ENCODE measurements at places on chromosomes 1 and 21.
A peak's percentile ranks its signal among the peaks of the same experiment; 100 is the strongest.

DNA sequence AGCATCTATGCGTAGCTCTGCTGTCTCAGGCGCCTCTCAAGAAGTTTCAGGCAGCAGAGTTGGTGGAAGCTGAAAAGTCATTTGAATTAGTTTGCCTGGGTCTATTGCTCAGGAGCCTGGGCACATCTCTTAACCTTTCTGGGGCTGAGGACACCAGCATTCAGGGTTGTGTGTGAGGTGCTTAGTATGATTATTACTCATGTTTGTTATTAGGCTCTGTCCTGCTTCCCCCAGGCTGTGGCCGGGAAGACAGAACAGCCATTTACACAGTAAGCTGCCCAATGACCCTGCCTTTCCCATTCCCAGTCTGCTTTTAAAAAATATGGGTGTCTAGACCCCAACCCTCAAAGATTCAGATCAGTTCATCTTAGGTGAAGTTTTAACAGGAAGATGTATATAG is 53.9 kb upstream of the CACNA1E start:
- no peak for DNase-seq

DNA sequence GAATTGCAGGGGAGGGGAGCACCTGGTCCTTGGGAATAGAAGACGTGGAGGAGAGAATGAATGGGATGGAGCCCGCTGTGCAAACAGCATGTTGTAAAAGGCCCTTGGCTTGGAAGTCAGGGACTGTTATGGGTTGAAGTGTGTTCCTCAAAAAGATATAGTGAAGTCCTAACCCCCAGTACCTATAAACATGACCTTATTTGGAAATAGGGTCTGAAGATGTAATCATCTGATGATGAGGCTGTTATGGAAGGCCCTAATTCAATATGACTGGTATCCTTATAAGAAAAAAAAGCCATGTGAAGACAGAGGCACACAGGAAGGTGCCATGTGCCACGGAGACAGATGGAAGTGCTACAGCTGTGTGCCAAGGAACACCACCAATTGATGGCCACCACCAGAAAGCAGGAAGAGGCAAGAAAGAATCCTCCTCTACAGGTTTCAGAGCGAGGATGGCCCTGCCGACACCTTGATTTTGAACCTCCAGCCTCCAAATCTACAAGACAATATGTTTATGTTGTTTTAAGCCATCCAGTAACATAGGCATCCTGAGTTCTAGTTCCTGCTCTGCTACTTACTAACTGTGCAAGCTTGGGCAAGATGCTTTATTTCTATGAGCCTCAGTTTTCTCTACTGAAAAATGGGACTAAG is 51.2 kb downstream of the LRRN2 start:
- DNase-seq: no peak

DNA sequence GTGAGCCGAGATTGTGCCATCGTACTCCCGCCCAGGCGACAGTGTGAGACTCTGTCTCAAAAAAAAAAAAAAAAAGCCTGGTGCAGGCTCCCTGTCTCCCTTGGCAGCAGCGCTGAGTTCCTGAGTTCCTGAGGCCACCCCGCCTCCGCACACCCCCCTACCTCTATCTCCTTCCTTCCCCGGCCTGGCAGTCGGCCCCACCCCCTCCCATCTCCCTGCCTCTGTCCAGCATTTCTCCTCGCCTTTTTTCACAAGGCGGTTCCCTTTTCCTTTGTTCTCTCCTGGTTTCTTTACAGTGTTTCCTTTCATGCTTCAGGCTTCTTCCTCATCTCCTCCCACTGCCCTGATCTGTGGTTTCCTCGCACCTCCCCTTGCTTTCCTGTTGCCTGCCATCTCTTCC is 2.7 kb downstream of the RORC start:
- peak; percentile 82 for DNase-seq

GRCh38 chr1:203999618-204000017 is 73.3 kb upstream of the SOX13 start:
- no peak for DNase-seq

GRCh38 chr1:151802372-151802771 is 2.8 kb downstream of the LINGO4 start:
- DNase-seq: no peak

DNA sequence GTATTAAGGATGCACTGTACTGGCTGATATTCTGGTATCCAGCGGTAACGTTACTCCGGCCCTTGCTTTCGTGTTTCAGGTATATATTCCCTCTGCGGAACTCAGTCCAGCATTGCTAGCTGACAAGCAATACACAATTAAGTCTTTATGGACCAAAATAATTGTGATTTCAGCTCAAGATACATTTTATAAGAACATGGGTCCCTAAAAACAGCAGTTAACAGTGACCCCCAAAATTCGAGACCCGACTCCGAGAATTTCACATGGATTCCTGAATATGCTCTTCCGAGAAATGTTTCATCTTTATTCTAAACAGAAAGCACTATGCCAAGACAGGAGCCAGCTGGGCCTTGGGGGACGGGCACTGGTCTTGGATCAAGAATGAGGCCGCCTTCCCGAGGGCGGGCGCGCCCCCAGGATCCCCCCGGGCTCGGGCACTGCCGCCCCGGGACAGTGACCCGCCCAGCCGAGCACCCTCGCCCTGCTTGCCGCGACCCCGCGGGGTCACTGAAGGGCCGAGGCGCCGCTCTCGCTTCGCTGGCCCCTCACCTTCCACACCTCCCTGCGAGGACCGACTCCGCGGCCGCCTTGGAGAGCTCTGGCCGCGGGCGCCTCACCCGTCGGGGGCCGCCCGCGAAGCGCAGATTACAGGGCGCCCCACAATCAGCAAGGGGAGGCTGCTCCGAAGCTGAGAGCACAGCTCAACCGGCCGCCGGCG is 610 bp downstream of the SCYL3 start:
- peak; percentile 28 for DNase-seq

GRCh38 chr1:43968348-43968948 is 1.4 kb upstream of the DPH2 start:
- no peak for DNase-seq

DNA sequence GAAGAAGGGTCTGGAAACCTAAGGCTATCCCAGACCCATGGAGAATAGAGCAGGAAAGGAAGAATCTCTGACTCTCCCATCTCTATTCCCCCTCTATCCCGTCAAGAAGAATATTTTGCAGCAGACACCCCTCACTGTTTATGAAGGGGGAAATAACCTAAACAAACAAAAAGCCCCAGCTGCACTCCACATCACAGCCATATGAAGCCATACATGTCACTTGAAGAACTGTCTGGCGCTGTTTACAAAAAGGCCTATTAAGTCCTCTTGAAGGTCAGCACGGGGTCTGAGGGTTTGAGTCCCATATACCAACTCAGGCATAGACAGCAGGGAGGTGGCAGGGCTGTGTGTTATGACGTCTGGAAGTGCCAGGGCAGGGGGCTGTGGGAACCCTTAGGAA is 31.4 kb downstream of the TRABD2B start:
- no peak for DNase-seq

- DNase-seq: no peak
Measured at GRCh38 chr1:169108863-169109560, 2.5 kb downstream of the ATP1B1 start.

GRCh38 chr21:14913638-14914037 is 151.2 kb downstream of the NRIP1 start:
- no peak for DNase-seq

- no peak for DNase-seq
Measured at GRCh38 chr1:66493731-66494130, 40.2 kb upstream of the SGIP1 start.

DNA sequence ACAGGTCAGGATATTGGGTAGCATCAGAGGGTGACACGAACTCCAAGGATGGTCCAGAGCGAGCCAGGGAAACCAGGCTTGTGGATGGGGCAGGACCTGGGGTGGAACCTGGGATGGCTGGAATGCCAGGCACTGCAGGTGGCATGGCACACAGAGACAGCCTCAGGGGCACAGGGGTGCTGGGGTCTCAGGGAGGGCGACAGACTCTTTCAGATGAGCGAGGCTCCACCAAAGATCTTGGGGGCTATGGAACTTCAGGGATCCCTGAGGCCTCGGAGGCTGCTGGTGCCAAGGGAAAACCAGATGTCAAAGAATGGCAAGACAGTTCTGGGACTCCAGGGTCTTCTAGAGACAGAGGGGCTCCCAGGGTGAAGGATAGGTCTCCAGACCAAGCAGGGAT is 21.4 kb downstream of the IGFN1 start:
- no peak for DNase-seq

GRCh38 chr1:234114648-234115307 is 210.3 kb downstream of the SLC35F3 start:
- peak; percentile 62 for DNase-seq

DNA sequence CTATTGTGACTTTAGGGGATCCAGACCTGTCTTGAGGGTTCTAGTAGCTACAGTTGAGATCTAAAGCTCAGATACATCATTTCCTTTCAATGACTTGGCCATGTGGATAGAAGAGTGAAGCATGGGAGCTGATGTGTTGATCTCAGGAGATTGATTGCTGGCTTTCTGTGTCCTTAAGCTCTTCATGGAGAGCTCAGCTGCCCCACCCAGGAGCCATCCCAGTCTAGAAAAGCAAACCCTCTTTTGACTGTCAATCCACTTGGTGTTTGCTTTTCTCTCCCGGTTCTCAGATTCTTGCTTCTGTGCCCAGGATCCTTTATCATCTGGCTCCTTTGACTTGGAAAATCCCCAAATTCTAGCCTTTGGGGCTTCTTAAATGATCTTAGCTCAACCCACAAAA is 87.2 kb downstream of the ATP1A1 start:
- no peak for DNase-seq

DNA sequence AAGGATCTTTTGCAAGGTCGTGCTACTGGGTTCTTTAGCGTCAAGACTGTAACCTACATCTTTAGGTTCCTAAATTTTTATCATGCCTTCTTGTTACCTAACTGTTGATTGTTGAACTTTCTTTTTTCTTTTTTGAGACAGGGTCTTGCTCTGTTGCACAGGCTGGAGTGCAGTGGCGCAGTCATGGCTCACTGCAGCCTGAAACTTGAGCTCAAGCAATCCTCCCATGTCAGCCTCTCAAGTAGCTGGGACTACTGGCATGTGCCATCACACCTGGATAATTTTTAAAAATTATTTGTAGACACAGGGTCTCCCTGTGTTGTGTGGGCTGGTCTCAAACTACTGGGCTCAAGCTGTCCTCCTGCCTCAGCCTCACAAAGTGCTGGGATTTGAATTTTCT is 52.9 kb downstream of the NFIA start:
- DNase-seq: no peak

GRCh38 chr1:1900883-1901640 is 10.2 kb upstream of the GNB1 start:
- DNase-seq: no peak

GRCh38 chr1:21174654-21175323 is 1.9 kb downstream of the EIF4G3 start:
- no peak for DNase-seq

GRCh38 chr1:60160141-60160540 is 86.6 kb upstream of the C1orf87 start:
- DNase-seq: no peak

GRCh38 chr1:217989510-217989909 is 295.6 kb upstream of the RRP15 start:
- DNase-seq: no peak

DNA sequence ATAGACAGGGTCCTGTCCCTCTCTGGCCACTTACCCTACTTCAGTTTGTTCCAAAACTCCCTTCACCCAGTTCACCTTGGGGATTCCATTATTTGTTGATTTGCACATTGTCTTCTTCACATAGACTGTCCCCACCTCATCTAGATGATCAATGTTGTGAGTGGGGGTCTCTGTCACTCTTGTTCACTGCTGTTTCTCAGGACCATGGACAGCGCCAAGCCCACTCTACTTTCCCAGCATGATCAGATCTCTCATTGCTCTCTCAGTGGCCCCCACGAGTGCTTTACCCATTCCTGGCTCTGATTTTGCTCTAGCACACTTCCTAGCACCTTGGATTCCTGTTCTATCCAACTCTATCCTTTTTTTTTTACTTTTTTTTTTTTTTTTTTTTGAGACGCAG is 45.4 kb upstream of the IGSF21 start:
- no peak for DNase-seq

DNA sequence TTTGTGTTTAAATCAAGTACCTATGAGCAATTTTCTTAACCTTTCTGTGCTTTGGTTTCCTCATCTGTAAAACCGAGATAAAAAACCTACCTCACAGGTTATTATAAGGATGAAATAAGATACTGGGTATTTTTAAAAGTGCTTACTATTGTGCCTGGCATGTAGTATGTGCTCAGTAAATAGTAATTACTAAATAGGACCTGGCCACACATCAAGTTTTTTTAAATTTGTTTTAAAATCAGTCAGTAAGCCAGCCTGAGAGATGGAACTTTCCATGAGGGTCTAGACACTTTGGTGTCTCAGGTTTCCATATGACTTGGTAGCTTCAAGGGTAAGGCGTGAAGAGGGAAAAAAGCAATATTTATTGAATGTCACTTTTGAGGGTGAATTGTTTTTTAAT is 7.0 kb upstream of the ATF3 start:
- no peak for DNase-seq

DNA sequence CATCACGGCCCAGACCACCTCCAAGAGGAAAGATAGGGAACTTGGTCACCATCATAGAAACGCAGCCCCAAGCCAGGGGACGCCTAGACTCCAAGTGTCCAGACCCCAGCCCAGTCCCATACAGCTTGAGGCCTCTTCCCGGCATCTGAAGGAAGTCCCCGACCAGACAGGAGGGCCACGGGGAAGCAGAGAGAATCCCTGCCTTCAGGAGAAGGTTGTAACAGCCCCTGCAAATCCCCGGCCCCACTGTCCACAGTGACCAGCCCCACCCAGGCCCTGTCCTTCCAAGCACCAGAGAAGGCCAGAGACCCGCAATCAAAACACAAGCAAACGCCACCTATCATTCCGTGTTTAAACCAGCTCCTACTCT is 1.7 kb downstream of the SLC19A1 start:
- DNase-seq: no peak

DNA sequence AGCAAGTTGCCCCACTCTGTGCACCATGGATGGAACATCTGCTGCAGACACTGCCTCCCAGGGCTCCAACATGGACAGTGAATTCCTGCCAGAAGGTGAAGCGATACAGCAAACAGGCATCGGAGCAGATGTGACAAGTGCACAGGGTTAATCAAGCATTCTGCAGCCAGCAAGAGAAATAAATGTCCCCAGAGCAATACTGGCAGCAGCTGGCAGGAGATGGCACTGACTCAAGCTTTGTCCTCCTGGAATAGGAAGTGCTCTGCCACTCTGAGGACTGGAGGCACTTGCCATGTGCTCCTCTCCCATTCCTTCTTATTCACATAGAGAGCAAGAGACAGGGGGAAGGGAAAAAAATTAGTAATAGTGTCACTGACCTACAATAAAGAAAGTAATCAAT is 402.7 kb upstream of the DAB1 start:
- no peak for DNase-seq

DNA sequence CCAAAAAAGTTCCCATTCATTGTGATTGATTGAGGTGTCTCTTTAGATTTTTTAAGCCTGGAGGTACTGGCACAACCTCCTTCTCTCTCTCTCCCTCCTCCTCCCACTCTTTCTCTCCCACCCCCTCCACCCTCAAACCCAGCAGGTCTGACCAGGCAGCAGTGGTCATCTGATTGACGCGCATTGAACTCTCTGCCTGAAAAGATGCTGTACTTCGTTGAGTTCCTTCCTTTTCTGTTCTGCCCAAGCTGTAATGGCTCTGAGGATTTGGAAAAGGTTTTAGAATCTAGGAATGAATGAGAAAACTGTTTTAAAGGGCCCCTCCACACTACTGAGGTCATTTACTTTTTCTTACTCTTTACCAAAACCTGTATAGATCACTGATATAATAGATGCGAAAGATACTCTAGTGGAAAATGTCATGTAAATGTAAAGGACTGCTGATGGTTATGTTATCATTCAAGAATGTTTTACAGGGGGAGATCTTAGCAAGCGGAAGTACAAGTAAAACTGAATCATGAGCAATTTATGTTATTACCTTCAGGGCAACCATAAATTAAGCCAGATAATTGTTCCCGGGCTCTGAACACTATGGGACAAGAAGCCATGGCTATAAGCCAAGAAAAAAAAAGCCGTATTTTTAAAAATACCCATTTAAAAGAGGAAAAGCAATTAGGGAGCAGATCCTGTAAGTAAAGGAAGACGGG is 25.2 kb upstream of the DYRK1A start:
- DNase-seq: no peak
